ENCODE measurements at places on chromosomes 12 and 14.

- H3K4me1 ChIP-seq = no peaks in the 10 kb centered on the region
- H3K36me3 ChIP-seq = peaks cover 37% of the 10 kb centered on the region
- H3K27me3 ChIP-seq = no peaks in the 10 kb centered on the region
- H3K27ac ChIP-seq = no peak overlapping the region
- no peak overlapping the region for H3K4me3 ChIP-seq
These were observed 25.5 kb downstream of the GALC start for GRCh38 chr14:87967496-87967895.

DNA sequence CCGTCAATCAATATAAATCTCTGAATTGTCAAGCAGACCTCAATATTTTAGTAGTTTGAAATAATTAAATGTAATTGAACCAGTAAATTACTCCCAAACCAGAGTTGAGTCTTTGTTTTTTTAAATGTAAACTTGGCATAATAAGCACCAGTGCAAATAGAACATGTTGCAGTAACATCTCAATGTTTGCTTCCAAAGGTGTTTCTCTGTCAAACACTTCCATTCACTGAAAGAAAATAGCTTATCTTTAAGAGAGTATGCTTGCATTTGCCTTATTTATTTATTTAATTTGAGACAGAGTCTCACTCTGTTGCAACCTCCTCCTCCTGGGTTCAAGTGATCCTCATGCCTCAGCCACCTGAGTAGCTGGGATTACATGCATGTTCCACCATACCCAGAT is 39.9 kb upstream of the EGLN3 start:
- H3K27me3 ChIP-seq = no peaks in the 10 kb centered on the region
- H3K36me3 ChIP-seq = no peaks in the 10 kb centered on the region
- no peak overlapping the region for H3K27ac ChIP-seq
- no peak overlapping the region for H3K4me3 ChIP-seq

GRCh38 chr14:22131749-22132476 is 457.1 kb downstream of the DAD1 start:
- DNase-seq = no peak
- H3K27me3 ChIP-seq = no peaks in the 10 kb centered on the region

GRCh38 chr12:12436831-12437345 is 80.0 kb downstream of the BORCS5 start:
- H3K36me3 ChIP-seq = no peaks in the 10 kb centered on the region
- H3K4me3 ChIP-seq = no peak overlapping the region
- no peaks in the 10 kb centered on the region for H3K27me3 ChIP-seq

DNA sequence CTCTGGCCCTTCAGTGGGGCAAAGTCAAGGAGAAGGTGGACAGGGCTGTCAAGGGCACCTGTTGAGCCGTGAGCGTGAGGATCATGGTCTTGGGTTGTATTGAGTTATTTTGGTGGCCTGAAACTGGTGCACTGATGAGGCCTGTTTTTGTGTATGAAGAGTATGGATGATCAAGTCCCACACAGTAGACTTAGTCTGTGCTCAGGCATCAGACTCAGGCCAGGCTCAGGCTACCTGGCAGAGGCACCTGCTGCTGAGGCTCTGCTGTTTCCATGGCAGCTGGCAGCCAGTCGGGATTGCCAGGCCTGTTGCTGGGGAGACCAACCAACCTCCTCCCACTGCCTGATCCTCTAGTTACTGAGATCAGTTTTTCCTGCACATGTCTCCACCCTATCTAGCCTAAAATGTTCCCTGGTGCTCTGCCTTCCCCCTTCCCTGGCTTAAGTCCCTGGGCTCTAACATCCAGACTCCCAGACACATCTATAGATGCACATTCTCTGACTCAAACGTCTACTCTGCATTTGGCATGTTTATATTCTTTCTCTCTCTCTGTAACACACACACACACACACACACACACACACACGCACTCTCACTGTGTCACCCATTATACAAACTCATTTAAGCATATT is 5.1 kb downstream of the JPH4 start:
- no peak overlapping the region for H3K27ac ChIP-seq
- peaks cover 77% of the 10 kb centered on the region for H3K27me3 ChIP-seq
- no peaks in the 10 kb centered on the region for H3K36me3 ChIP-seq
- DNase-seq = no peak
- peaks cover 20% of the 10 kb centered on the region for H3K4me1 ChIP-seq

DNA sequence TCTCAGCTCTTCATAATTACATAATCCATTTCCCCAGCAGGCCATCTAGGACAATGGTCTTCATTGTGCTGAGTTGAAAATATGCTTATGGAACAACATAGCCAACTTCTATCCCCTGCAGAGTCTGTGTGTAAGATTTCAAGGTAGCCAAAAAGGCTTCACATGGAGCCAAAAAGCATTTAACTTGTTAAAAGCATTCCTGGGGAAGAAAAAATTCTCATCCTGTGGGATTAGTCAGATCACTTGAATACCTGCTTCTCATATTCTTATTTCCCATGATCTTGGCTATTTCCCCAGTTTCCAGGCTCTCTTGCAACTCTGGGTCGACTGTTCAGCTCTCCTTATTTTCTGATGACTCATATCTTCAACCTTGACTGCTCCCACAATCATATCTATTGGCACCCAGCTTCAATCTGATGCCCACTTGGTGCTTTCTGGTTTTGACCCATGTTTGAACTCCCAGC is 178.9 kb downstream of the KLHL28 start:
- no peak for DNase-seq
- no peaks in the 10 kb centered on the region for H3K4me1 ChIP-seq
- H3K4me3 ChIP-seq = no peak overlapping the region
- H3K27ac ChIP-seq = no peak overlapping the region
- H3K36me3 ChIP-seq = no peaks in the 10 kb centered on the region
- H3K27me3 ChIP-seq = no peaks in the 10 kb centered on the region

GRCh38 chr12:106541201-106541600 is 41.6 kb upstream of the RFX4 start:
- no peak overlapping the region for H3K27ac ChIP-seq
- H3K36me3 ChIP-seq = no peaks in the 10 kb centered on the region
- H3K27me3 ChIP-seq = no peaks in the 10 kb centered on the region
- H3K4me1 ChIP-seq = no peaks in the 10 kb centered on the region
- H3K4me3 ChIP-seq = no peak overlapping the region
- DNase-seq = no peak

GRCh38 chr12:112782943-112783342 is 8.6 kb upstream of the RPH3A start:
- H3K36me3 ChIP-seq = no peaks in the 10 kb centered on the region
- no peaks in the 10 kb centered on the region for H3K4me1 ChIP-seq
- DNase-seq = no peak

GRCh38 chr12:113137861-113138783 is 2.6 kb upstream of the RASAL1 start:
- no peak for DNase-seq
- no peak overlapping the region for H3K4me3 ChIP-seq
- no peaks in the 10 kb centered on the region for H3K36me3 ChIP-seq
- H3K4me1 ChIP-seq = no peaks in the 10 kb centered on the region
- no peaks in the 10 kb centered on the region for H3K27me3 ChIP-seq

DNA sequence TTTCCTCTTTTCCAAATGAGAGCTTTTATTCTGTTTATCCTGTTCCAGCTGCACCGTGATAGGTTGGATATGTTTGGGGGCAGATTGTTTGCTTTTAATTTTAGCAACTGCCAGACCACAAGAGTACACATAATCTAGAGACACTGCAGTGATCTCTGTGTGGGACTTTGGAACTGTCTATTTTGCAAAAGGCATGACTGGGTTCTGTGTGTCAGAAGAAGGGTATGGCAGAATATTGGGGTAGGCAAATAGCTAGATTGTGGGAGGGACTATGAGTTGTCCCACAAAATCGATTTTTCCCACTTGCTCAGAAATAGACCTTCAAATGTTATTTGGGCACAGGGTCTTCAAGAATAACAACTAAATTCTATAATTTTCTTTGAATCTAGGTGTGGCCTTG is 275.9 kb upstream of the KITLG start:
- no peaks in the 10 kb centered on the region for H3K27me3 ChIP-seq
- H3K4me1 ChIP-seq = no peaks in the 10 kb centered on the region
- DNase-seq = no peak
- no peak overlapping the region for H3K4me3 ChIP-seq

DNA sequence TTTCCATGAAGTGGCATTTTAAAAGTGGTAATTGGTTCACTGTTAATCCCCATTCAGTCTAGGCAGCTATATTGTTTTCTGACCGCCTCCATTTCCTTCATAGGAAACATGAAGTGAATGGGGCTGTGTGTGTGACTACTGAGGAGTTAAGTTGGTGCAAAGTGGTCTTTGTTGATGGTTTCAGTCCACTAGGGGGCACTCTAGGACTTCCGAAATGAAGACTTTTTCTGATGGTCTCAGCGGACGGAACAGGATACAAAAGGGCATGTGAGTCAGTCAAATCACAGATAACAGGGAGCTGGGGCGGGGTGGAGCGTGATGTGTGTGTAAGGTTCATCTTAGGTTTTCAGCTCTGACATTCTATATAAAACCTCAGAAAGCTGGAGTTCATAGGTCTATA is 240.1 kb upstream of the OR4E1 start:
- H3K36me3 ChIP-seq = no peaks in the 10 kb centered on the region
- H3K4me3 ChIP-seq = no peak overlapping the region
- DNase-seq = no peak
- H3K27ac ChIP-seq = no peak overlapping the region
- no peaks in the 10 kb centered on the region for H3K4me1 ChIP-seq

DNA sequence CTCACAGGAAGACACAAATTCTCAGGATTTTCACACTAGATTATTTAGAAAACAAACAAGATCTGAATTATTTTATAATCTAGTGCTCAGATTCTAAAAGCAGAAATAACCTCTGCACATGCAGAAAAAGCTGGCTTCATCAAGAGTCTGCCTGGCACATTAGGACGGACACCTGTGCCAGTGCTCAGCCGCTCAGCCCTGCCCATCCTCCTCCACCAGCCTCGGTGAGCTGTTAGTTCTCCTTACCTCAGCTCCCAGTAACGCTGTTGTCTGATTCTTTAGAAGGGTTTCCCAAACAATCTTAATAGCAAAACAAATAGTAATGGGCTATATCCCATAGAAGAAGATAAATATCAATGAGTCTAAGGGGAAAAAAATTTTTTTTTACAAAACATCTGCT is 27.7 kb downstream of the DUSP16 start:
- no peaks in the 10 kb centered on the region for H3K36me3 ChIP-seq
- DNase-seq = no peak
- no peak overlapping the region for H3K27ac ChIP-seq
- peaks cover 18% of the 10 kb centered on the region for H3K4me1 ChIP-seq

GRCh38 chr12:1766110-1766509 is 54.3 kb upstream of the LRTM2 start:
- DNase-seq = no peak
- peaks cover 5% of the 10 kb centered on the region for H3K36me3 ChIP-seq
- H3K27ac ChIP-seq = no peak overlapping the region
- no peak overlapping the region for H3K4me3 ChIP-seq

DNA sequence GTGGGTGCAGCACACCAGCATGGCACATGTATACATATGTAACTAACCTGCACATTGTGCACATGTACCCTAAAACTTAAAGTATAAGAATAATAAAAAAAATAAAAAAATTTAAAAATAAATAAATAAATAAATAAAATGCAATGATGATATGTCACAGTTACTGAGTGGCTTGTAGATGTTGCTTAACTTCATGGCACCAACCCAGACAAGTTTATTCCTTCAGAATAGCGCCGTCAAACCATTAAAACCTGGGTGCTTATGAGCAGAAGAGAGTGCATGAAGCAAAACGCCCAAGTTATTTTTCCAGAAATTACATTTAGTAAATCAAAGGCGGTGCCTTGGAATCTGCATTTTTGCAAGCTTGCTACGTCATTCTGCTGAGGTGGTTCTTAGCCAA is 417.9 kb downstream of the AEBP2 start:
- no peaks in the 10 kb centered on the region for H3K27me3 ChIP-seq
- H3K27ac ChIP-seq = peak overlapping the region; percentile 74
- no peaks in the 10 kb centered on the region for H3K36me3 ChIP-seq
- peak overlapping the region; percentile 36 for H3K4me3 ChIP-seq
- no peak for DNase-seq

DNA sequence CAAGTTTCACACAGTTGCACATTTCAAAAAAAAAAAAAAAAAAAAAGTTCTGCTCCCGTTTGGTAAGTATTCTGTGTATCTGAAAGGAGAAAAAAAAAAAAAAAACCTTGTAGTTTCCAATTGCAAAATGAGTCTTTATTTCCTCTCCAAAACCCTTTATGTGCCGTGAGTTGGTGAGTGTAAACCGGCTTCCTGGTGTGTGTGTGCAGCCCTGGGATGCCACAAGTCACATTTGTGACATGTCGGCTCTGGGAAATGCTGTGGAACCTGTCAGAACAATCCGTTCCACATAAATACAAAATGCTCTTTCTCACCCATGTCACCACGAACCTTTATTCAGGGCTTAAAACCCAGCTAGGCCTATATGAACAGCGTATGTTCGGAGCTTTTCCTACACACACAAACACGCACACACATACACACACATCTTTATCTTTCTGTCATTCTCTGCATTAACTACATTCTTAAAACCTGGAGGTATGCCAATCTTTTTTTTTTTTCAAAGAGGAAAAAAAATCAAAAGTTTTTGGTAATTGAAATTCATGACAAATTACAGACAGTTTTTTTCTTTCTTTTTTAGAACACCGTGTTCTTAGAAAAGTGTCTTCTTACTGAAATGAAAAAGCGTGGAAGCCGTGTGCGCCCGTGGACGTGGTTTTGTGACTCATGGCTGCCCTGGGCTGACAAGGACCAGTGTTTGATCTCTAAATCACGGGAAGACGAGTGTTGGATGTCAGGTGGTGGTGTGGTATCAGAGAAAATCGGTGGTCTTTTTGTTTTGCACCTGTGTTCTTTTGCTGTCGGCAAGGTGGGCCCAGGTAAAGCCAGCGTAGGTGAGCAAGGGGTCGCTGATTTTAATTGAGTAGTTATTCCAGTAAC is 612.0 kb downstream of the VRK1 start:
- no peaks in the 10 kb centered on the region for H3K36me3 ChIP-seq
- H3K4me1 ChIP-seq = peaks cover 5% of the 10 kb centered on the region
- no peak overlapping the region for H3K4me3 ChIP-seq
- no peak overlapping the region for H3K27ac ChIP-seq
- H3K27me3 ChIP-seq = peaks cover 43% of the 10 kb centered on the region

DNA sequence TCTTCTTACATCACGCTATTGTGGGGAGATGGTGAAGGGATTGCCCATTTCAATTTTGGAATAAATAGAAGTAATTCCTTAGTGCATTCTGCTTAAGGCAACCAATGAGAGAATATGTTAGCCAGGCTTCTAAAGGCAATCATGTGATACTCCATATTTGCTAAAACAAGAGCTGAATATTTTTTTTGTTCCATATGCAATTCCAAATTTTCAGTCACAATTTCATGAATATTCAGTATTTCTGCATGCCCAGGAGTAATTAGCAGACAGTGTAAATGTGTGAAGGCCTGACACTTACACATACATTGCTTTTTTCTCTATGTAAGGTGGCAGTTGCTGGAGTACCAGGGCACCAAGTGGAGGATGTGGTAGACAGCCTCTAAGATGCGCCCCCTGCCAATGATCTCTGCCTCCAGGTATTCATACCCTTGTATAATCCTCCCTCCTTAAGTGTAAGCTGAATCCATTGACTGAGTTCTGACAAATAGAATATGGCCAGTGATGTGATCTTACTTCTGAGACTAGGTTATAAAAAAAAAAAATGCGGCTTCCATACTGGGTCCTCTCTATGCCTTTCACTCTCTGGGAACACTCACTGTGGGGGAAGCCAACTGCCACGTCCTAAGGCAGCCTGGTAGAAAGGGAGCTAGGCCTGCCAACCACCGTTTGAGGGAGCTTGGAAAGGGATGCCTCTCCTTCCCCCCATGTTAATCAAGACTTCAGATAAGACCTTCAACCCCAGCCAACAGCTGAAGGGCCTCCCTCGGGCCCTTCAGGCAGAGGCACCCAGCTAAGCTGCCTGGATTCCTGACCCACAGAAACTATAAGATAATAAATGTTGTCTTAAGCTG is 62.7 kb upstream of the PTGR2 start:
- H3K27me3 ChIP-seq = no peaks in the 10 kb centered on the region
- no peaks in the 10 kb centered on the region for H3K36me3 ChIP-seq

Data from tibial artery (tissue), 4 donors.